ENCODE measurements at places on chromosomes 2 and 18. TPM values are rescaled to one million over a fixed set of nuclear protein-coding genes. Genes with fewer than 3 reads are reported as not detected.

The RESP18 gene
- total RNA-seq, result not detected

The ZBTB14 gene
- 17.3 TPM for total RNA-seq

The OSR1 gene
- 1.9 TPM for total RNA-seq

The NAT8 gene
- not detected for total RNA-seq

The DSG4 gene
- not detected for total RNA-seq

The CD8B2 gene
- total RNA-seq, result not detected

The PPP4R1 gene
- 130 TPM for total RNA-seq

The SRD5A2 gene
- not detected for total RNA-seq

The OTOS gene
- total RNA-seq, result not detected

The PSMA8 gene
- total RNA-seq, result not detected

The WDR12 gene
- 49.3 TPM for total RNA-seq

The B3GNT7 gene
- total RNA-seq, result not detected

The NRBP1 gene
- 132 TPM for total RNA-seq

The CDH19 gene
- total RNA-seq, result not detected

The ASTL gene
- not detected for total RNA-seq

The DUSP2 gene
- 0.24 TPM for total RNA-seq

The KIF5C gene
- total RNA-seq, result not detected

The PROM2 gene
- 9.2 TPM for total RNA-seq

The TRIM43 gene
- not detected for total RNA-seq

The CCDC74A gene
- 4.3 TPM for total RNA-seq

The IL36RN gene
- total RNA-seq, result not detected

The TOGARAM2 gene
- total RNA-seq, result 0.03 TPM

The EML6 gene
- total RNA-seq, result not detected

The UGT1A5 gene
- total RNA-seq, result not detected

The GLI2 gene
- total RNA-seq, result 20.0 TPM

The HOXD8 gene
- 16.8 TPM for total RNA-seq

The BMP10 gene
- not detected for total RNA-seq

The NRP2 gene
- 13.2 TPM for total RNA-seq

The CFAP65 gene
- not detected for total RNA-seq

The SMYD1 gene
- total RNA-seq, result not detected

All from SJSA1 (cell line).